Dermis microvascular lymphatic vessel endothelial cell (primary cell): ENCODE measurements at places on chromosomes 1 and 21.

DNA sequence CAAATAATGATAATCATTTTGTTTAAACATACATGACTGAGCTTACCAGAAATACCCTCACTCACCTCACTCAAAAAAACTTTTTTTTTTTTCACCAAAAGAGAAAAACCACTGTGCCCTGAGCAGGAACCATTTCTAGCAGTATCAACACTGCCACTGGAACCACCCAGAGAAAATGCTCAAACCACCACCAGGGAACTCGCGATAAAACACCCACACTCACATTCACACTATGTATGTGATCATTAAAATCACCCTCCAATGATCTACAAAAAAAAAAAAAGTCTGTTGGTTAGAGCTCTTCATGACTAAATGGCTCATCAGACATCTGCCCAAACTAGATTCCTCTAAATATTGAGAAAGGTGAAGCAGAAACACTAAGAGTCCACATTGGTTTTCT lies 11.5 kb downstream of the TIAM1 start:
- DNase-seq = no peak

DNA sequence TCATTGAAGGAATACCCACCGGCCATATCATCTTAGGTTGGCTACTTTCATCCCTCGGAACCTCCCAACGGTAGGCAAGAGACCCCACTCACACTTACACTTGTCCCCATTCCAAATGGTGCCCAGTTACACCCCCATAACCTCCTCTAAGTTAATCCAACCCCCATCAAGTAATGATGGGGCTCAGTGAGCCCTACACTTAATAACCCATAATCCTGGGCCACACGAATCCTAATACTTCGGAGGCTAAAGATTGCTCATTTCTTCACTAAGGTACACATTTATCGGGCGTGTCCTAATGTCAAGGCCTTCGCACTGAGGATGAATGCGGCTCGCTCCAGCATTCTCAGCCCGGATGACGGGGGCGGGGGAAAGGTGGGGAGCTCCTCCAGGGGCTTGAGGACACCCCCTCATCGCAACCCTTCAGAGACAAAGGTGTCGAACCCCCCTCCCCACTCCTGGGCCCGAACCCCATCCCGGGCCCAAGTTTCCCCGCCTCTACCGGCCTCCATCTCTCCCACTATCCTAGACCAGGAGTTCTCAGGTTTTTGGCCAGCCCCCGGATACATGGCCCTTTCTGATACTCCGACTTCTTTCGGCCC lies 435 bp downstream of the ILF2 start:
- peak; percentile 22 for DNase-seq

- no peak for DNase-seq
Observed at GRCh38 chr1:205656236-205656635, 24.1 kb downstream of the SLC45A3 start.

DNA sequence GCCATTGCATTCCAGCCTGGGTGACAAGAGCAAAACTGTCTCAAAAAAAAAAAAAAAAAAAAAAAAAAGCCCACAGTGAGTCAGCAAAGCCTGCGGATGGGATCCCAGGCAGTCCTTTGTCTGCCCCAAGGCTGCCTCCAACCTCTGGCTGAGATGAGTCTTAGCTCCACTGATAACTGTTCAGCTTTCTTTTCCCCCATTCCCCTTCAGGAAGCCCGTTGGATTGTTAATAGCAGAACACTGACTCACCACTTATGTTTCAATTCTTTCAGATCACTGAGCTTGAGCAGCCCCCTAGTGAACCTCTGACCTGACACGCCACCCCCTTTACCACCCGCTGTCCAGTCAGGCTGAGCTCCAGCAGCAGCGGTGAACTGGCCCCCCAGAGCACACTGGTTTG lies 57.5 kb downstream of the ERG start:
- no peak for DNase-seq

- no peak for DNase-seq
Observed at GRCh38 chr1:246212013-246212412, 295.1 kb downstream of the SMYD3 start.

DNA sequence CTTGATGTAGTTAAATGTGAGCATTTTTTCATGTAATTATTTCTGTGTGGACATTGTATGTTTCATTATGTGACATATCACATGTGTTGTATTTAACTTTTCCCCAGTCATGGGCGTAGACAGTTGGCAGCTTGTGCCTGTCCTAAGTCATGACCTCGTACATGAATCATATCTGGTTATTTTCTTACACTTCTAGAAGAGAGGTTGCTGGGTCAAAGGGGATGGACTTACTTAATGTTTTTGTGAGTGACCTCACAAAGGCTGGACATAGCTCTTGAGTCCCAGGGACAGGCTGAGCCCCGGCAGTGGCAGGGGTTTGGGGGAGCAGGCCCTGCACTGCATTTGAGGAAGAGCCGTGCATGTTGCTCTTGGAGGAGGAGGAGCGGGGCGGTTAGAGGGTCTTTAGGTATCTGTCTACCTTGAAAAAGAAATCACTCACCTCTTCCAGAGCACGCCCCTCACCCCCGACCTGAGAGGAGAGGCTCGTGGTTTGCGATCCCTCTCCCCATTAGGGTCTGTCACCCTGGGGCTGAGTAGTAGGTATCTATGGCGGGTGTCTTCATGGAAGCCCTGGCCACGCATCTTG lies 16.4 kb downstream of the IFNGR2 start:
- DNase-seq = peak; percentile 85

GRCh38 chr1:2891923-2892448 lies 90.5 kb upstream of the TTC34 start:
- no peak for DNase-seq

- no peak for DNase-seq
Observed at GRCh38 chr1:218718206-218718605, 373.1 kb downstream of the TGFB2 start.

- DNase-seq = no peak
Observed at GRCh38 chr1:186272486-186272885, 102.6 kb downstream of the TPR start.

DNA sequence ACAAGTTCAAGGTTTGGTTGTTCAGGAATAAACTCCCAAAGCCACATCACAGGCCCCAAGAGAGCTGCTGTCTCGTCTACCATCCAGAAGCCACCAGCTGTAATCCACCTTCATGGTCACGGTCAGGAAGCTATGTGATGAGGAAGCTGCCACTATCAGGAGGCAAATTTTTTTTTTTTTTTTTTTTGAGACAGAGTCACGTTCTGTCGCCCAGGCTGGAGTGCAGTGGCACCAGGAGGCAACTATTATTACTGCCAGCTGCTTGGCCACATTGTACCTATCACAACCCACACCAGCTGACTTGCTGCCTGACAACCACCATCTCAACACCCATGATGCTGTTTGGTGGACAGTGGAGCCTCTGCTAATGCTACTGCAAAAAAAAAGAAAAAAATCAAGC lies 124.1 kb downstream of the OMA1 start:
- DNase-seq = no peak

DNA sequence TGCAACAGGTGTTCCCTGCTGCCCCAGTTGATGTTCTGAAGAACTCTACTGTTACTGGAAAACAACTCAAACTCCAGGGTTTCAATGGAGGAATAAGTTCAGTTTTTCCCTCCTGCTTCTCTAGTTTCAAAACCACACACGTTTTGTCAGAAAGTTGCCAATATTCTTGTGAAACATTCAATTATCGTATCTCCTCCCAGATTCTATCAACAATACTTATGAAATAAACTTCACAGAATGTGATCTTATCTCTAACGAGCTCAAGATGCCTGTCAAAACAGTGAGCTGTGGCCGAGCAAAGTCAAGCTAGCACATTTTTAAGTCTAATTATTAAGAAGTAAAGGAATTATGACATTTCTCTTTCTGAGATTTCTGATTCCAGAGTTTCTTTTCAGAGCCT lies 4.7 kb downstream of the OR2B11 start:
- DNase-seq = no peak

DNA sequence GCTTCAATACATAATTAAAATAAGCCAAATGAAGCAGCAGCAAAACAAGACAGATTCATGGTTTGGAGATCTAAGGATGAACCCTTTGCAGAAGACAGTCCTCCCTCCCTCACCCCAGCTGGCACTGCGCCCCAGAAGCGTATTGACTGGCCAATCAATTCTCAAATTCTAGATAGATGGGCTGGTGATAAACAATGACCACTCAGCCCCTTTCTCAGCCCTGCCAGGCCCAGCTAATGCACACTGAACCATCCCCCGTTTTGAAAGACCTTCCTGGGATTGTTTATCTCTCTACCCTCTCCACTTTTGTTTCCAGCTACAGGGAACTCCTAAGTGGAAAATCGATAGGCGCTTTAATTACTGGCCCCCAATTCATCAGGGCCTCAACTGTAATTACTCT lies 29.0 kb downstream of the TNR start:
- DNase-seq = no peak

GRCh38 chr1:101253976-101254674 lies 17.3 kb downstream of the S1PR1 start:
- no peak for DNase-seq

DNA sequence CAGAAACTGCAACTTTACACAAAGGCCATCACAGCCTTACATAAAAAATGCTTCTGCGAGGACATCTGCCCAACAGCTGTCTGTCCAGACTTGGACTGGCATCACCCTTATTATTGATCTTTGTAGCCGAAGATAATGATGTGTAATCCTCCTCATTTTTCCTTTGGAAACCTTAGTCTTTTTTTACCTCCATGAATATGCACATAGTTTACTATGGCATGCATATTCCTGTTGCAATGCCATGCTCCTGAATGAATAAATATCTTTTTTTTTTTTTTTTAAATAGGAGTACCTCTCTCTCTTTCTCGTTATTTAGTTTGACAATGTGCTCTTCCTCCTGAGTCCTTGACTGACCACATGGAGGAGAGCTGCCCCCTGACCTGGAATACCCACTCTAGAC lies 409.6 kb upstream of the USP24 start:
- no peak for DNase-seq

GRCh38 chr1:223006917-223007648 lies 136.0 kb downstream of the TLR5 start:
- DNase-seq = no peak

- DNase-seq = peak; percentile 42
Observed at GRCh38 chr1:35568975-35569395, 4.1 kb upstream of the TFAP2E start.

DNA sequence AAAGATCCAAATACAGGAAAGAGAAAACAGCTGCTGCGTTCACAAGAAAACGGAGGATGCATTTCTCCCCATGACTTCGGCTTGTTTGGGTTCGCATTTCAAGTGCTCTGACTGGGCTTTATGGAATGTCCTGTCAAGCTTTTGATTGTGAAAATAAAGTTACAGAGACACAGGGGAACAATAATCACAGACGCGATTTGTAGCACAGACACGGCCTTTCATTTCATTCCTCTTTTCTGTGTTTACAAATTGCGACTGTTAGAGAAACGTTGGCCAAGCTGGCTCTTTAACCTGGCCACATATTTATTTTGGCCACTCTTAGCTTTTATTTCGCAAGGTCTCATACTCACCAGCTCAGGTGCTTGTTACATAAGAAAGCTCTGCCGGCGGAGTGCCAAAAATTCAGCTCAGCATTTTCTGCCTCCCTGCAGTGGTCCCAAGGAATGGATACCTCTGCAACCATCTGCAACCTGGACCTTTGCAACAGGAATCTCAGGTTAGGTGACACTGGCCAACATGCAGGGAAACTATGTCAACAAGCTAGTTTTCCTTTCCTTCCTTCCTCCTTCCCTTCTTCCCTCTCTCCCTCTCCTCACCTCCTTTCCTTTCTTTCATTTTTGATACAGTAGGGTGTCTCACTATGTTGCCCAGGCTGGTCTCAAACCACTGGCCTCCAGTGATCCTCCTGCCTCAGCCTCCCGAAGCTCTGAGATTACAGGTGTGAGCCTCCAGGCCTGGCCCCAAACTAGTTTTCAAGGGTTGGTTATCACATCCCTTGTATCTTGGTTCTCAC lies 58.2 kb upstream of the SLC45A1 start:
- peak; percentile 94 for DNase-seq

- DNase-seq = peak; percentile 22
Observed at GRCh38 chr21:32214654-32215305, 64.1 kb downstream of the MIS18A start.

- DNase-seq = no peak
Observed at GRCh38 chr1:9853249-9853595, 29.5 kb upstream of the CLSTN1 start.

DNA sequence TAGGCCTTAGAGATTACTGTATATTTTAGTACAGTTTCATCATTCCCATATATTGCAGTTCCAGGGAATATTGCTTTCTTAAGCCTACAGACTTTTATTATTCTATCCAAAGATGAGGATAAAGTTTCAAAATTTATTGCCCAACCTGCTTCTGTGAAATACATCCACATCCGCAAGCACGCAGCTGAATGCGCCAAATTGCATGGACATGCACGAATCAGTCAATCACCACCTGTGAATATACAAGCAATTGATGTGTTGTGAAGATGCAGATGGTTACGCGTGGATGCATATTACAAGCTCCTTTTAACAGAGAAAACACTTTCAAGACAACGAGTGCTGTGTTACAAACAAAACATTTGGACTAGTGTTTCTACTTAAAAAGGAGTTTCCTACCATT lies 577.8 kb upstream of the PLXNA2 start:
- DNase-seq = no peak

- no peak for DNase-seq
Observed at GRCh38 chr1:54784066-54784465, 17.1 kb downstream of the TTC22 start.

DNA sequence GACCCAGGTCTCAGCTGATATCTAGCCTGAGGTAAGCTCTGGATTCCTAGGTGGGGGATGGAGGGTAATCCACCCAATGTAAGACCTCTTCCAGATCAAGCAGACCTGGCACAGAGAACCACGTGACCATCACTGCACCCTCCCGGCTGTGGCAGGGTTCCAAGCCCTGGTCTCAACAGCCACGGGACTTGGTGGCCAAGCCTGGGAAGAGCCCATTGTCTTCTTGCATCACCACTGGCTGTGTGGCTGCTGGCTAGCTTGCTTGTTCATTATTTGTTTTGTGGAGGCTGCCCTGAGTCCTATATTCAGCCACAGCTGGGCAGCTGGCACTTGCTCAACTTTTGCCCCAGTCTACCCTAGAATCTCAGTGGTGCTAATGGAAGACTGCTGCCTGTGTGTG lies 24.1 kb upstream of the NFASC start:
- no peak for DNase-seq
